ENCODE measurements at places on chromosomes 6 and 20.
A peak's percentile ranks its signal among the peaks of the same experiment; 100 is the strongest.

- no peaks in the 10 kb centered on the region for H3K4me1 ChIP-seq
- H3K36me3 ChIP-seq = no peaks in the 10 kb centered on the region
- no peaks in the 10 kb centered on the region for H3K27me3 ChIP-seq
- no peak overlapping the region for H3K27ac ChIP-seq
- no peak overlapping the region for H3K4me3 ChIP-seq
Measured at GRCh38 chr6:132959639-132960326, 145.4 kb downstream of the RPS12 start.

- no peaks in the 10 kb centered on the region for H3K4me1 ChIP-seq
- no peaks in the 10 kb centered on the region for H3K27me3 ChIP-seq
- H3K36me3 ChIP-seq = no peaks in the 10 kb centered on the region
- H3K27ac ChIP-seq = no peak overlapping the region
- no peak for DNase-seq
- H3K4me3 ChIP-seq = no peak overlapping the region
Measured at GRCh38 chr6:120711255-120711654, 623.0 kb downstream of the TBC1D32 start.

- no peak overlapping the region for H3K27ac ChIP-seq
- no peak for DNase-seq
- H3K27me3 ChIP-seq = no peaks in the 10 kb centered on the region
- no peaks in the 10 kb centered on the region for H3K36me3 ChIP-seq
- no peaks in the 10 kb centered on the region for H3K4me1 ChIP-seq
- H3K4me3 ChIP-seq = no peak overlapping the region
Measured at GRCh38 chr20:48094196-48094749, 309.0 kb upstream of the SULF2 start.

DNA sequence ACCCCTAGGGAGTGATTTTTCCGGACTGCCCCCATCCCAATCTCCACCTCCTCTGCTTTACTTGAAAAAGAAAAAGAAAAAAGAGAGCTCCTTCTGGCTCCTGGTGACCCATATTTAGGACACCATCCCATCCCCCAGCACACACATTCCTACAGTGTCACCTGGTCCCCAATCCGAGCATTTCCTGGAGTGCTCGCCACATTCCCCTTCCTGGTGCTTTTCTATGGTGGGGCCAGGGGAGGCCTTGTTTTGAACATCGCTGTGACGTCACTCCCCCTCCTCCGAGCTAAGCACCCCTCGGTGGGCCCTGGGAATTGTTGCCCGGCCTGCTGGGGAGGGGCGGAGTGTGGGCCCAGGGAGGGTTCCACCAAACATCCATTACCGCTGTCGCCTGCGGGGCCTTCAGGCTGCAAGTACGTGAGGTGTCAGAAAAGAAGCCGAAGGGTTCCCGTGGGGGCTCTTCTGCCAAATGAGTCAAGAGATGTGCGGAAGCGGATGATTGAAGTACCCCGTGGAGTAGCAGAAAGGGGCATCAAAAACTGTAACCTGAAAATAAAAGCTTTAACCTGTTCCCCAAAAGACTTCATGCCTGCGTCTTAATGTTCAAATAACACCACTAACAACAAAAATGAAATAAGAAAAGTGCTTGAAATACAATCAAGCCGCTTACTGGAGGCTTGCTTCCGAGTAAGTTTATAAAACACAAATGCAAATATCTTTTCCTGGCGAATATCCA lies 2.8 kb upstream of the FOXC1 start:
- no peaks in the 10 kb centered on the region for H3K36me3 ChIP-seq
- no peak overlapping the region for H3K4me3 ChIP-seq
- peaks cover 74% of the 10 kb centered on the region for H3K27me3 ChIP-seq
- no peak overlapping the region for H3K27ac ChIP-seq
- peaks cover 31% of the 10 kb centered on the region for H3K4me1 ChIP-seq

GRCh38 chr6:3517350-3517749 lies 60.5 kb upstream of the SLC22A23 start:
- H3K27me3 ChIP-seq = no peaks in the 10 kb centered on the region
- peak; percentile 98 for DNase-seq

GRCh38 chr20:49032455-49032854 lies 13.7 kb upstream of the CSE1L start:
- H3K4me3 ChIP-seq = no peak overlapping the region
- H3K27ac ChIP-seq = no peak overlapping the region

- H3K27me3 ChIP-seq = no peaks in the 10 kb centered on the region
- DNase-seq = no peak
- peak overlapping the region; percentile 73 for H3K27ac ChIP-seq
Measured at GRCh38 chr6:26056583-26057350, 30.5 kb upstream of the HFE start.

GRCh38 chr6:34391786-34392496 lies 528 bp downstream of the NUDT3 start:
- no peaks in the 10 kb centered on the region for H3K36me3 ChIP-seq
- peak; percentile 53 for DNase-seq
- H3K4me3 ChIP-seq = peak overlapping the region; percentile 85
- no peaks in the 10 kb centered on the region for H3K27me3 ChIP-seq
- peaks cover 6% of the 10 kb centered on the region for H3K4me1 ChIP-seq

DNA sequence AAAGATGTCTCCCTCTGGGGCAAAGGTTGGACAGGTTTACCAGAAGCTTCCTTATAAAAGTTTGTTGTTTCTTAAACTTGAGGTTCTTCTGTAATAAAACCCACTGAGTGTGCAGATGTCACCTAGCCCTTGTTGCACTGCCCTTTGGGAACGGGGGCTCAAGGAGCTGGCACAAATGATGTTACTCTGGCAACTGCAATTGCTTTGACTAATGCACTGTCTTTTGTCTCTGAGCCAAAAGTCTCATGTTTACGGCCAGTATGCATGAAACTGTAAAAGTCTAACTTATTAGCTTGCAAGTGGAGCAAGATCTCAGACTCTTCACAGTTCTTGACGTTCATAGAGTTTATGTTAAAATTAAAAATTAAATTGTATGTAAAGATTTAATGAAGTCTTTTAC lies 655.7 kb downstream of the EPHA7 start:
- H3K27ac ChIP-seq = no peak overlapping the region
- H3K4me3 ChIP-seq = no peak overlapping the region
- no peak for DNase-seq
- H3K27me3 ChIP-seq = no peaks in the 10 kb centered on the region
- no peaks in the 10 kb centered on the region for H3K36me3 ChIP-seq

GRCh38 chr20:62198931-62199330 lies 16.1 kb downstream of the MTG2 start:
- H3K4me1 ChIP-seq = no peaks in the 10 kb centered on the region
- no peaks in the 10 kb centered on the region for H3K27me3 ChIP-seq
- no peak for DNase-seq
- no peak overlapping the region for H3K27ac ChIP-seq
- H3K4me3 ChIP-seq = no peak overlapping the region

GRCh38 chr6:138377042-138377441 lies 663 bp upstream of the SMIM28 start:
- H3K36me3 ChIP-seq = no peaks in the 10 kb centered on the region
- no peak overlapping the region for H3K4me3 ChIP-seq
- H3K27ac ChIP-seq = no peak overlapping the region
- no peaks in the 10 kb centered on the region for H3K27me3 ChIP-seq

DNA sequence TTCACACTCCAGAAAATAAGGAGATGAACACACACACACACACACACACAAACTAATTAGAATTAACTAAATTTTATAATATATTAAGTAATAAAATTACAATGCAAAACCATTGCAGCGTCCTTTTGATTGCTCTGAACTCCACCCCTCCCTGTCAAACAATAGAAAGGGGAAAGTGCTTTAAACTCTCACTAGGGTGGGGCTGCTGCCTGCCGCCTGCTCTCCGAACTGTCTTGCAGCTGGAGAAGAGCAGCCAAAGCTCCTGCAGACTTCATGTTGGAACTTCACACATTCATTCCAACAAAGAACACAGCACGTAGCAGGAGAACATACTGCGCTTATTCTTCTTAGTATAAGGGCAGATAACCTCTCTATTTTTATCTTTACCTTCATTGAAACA lies 83.2 kb downstream of the GCLC start:
- peaks cover 15% of the 10 kb centered on the region for H3K4me1 ChIP-seq
- H3K36me3 ChIP-seq = no peaks in the 10 kb centered on the region
- no peaks in the 10 kb centered on the region for H3K27me3 ChIP-seq
- no peak overlapping the region for H3K4me3 ChIP-seq
- no peak for DNase-seq

GRCh38 chr6:8043221-8043620 lies 21.0 kb downstream of the BLOC1S5 start:
- no peaks in the 10 kb centered on the region for H3K27me3 ChIP-seq
- no peak overlapping the region for H3K4me3 ChIP-seq
- peaks cover 4% of the 10 kb centered on the region for H3K36me3 ChIP-seq
- H3K27ac ChIP-seq = no peak overlapping the region
- DNase-seq = no peak

DNA sequence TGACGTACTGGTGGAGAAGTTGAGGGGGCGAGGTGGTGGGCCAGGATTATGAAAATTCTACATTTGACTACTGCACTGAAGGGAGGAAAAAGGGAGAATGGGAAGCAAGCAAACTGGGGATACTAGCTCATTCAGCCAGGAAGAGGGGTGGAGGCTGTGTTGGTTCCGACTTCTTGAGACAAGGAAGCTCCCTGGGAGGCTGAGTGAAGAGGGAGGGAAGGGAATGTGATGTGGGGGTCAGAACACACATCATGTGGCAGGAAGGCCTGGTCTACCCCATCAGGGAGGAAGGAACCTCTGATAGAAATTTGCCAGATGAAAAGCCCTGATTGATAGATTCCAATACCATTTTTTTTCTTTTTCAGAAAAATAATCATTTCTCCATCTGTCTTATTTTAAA lies 28.8 kb upstream of the MCHR2 start:
- no peaks in the 10 kb centered on the region for H3K4me1 ChIP-seq
- H3K27ac ChIP-seq = no peak overlapping the region
- H3K27me3 ChIP-seq = no peaks in the 10 kb centered on the region
- H3K36me3 ChIP-seq = no peaks in the 10 kb centered on the region
- DNase-seq = no peak

GRCh38 chr6:129094147-129094546 lies 211.2 kb downstream of the LAMA2 start:
- no peaks in the 10 kb centered on the region for H3K4me1 ChIP-seq
- no peaks in the 10 kb centered on the region for H3K36me3 ChIP-seq
- no peak overlapping the region for H3K27ac ChIP-seq
- H3K27me3 ChIP-seq = no peaks in the 10 kb centered on the region

- H3K4me3 ChIP-seq = no peak overlapping the region
- no peak overlapping the region for H3K27ac ChIP-seq
- H3K27me3 ChIP-seq = no peaks in the 10 kb centered on the region
- peaks cover 4% of the 10 kb centered on the region for H3K4me1 ChIP-seq
Measured at GRCh38 chr6:52981222-52981900, 13.7 kb downstream of the GSTA4 start.

DNA sequence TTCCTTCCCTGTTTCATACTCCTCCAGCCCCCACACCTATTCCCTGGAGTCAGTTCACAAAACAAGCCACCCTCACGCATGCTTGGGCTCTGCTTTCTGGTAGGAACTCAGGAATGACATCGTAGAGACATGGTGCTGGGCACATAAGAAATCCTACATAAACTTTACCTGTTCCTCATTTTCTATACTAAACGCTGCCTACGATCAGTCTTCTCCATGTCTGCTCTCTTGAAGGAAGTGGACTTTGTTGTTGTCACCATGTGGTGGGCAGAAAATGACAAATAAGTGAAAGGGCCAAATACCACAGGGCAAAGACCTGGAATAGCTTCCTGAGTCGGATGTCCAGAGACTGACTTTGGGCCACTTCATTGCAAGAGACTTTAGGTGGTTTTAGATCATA lies 10.1 kb downstream of the MYLK4 start:
- H3K36me3 ChIP-seq = no peaks in the 10 kb centered on the region
- no peak overlapping the region for H3K4me3 ChIP-seq
- H3K4me1 ChIP-seq = no peaks in the 10 kb centered on the region
- no peak overlapping the region for H3K27ac ChIP-seq
- H3K27me3 ChIP-seq = no peaks in the 10 kb centered on the region

GRCh38 chr6:85354761-85355618 lies 94.9 kb upstream of the NT5E start:
- H3K4me1 ChIP-seq = no peaks in the 10 kb centered on the region
- H3K27ac ChIP-seq = no peak overlapping the region
- no peaks in the 10 kb centered on the region for H3K36me3 ChIP-seq
- no peak overlapping the region for H3K4me3 ChIP-seq
- DNase-seq = peak; percentile 52

All from trophoblast cell (in vitro differentiated cells and primary cell).